ENCODE measurements at places on chromosomes 12 and 14. TPM values are rescaled to one million over a fixed set of nuclear protein-coding genes. Genes with fewer than 3 reads are reported as not detected.
A peak's percentile ranks its signal among the peaks of the same experiment; 100 is the strongest.

DNA sequence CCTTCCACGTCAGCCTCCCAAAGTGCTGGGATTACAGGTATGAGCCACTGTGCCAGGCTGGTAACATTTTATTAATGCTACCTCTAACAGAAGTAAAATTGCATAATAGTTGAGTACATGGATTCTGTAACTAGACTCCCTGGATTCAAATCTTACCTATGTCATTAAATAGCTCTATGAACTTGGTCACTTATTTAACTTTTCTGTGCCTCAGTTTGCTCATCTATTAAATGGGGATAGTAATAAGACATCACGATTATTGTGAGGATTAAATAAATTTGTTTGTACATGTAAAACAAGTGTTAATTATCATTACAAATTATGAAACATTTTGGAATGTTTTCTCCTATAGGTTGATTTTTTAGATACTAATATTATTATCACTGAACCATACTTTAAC is 6.7 kb downstream of the ACTR6 start:
- no peak for DNase-seq

The KRT77 gene
- not detected for polyA plus RNA-seq

The CIDEB gene
- polyA plus RNA-seq: 9.6 TPM

The RNF212B gene
- polyA plus RNA-seq: 0.81 TPM

DNA sequence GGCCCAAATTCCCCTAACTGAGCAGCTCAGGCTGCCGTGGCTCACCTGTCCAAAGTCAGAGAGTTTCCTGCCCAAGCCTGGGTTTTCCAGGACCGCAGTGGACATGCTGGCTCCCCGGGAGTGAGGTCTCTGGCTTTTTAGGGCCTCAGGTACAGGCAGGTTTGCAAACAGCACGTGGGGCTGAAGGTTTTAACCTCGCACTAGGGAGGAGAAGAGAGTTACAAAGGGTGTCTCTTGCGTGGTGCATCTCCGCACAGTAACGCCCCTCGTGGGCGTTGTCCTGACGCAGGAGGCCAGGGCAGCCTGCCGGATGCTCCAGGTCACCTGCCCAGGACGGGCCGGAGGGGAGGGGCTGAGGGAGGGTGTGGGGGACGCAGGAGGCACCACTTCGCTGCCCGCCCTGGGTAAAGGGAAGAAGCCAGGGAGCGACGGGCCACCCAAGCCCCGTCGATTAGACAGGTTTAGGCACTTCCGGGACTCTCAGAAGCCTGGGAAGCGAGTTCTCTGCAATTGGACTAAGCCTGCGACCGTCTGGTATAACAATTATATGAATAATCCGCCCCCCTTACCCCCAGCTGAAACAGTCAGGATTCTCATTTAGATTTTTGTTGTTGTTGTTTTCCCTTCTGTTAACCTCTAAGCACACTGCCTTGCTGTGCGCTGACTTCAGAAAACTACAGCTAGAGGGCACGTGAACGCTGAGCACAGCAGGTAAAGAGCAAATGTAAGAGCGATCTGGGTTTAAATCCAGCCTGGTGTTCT is at the start of gene PAH:
TSS of gene PAH (minus strand) at position 219 of the 762 bp plus-strand sequence. CDS start at position 105, 114 bp downstream.
- peak; percentile 1 for DNase-seq

GRCh38 chr12:51819736-51820525 is 28.6 kb downstream of the FIGNL2 start:
- no peak for DNase-seq

The ARHGDIB gene
- polyA plus RNA-seq: 66.1 TPM

DNA sequence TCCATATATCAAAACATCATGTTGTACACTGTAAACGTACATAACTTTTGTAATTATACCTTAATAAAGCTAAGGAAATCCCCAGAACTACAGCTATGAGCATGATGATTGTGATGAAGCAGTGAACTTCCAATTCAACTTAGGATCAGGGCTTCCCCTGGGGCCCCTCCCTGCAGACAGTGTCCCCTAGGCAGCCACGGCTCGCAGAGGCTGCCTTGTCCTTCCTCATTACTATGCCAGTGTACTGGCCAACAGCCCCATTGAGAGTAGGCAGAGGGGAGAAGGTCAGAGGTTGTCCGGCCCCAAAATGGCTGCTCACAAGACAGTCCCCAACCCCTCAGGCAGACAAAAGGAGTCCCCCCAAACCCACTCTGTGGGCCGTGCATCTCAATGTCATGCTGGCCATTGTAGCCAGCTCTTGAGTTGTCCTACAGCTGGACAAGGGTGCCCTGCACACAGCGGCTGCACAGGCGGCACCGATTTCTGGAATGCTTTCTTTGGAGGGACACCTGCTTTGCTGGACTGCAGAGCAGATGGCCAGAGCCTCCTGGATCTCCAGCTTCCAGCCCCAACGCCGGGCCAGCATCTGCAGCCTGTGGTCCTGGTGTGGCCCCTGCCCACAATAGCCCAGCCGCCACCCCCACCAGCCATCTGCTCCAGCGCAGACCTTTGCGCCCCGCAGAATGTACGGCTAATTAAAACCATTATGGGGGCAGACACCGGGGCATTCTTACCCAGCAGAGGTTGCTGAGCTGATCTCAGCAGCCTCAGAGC is 46.1 kb downstream of the NIN start:
- no peak for DNase-seq

Measured in right lung (tissue), 10 donors.